ENCODE measurements at places on chromosomes 7 and 10. TPM values are rescaled to one million over a fixed set of nuclear protein-coding genes. Genes with fewer than 3 reads are reported as not detected.

Gene CLRN3
- total RNA-seq, result not detected

Gene BTAF1
- total RNA-seq, result 43.2 TPM

Gene GPNMB
- total RNA-seq, result 10.0 TPM

Gene CYP3A5
- 80.5 TPM for total RNA-seq

DNA sequence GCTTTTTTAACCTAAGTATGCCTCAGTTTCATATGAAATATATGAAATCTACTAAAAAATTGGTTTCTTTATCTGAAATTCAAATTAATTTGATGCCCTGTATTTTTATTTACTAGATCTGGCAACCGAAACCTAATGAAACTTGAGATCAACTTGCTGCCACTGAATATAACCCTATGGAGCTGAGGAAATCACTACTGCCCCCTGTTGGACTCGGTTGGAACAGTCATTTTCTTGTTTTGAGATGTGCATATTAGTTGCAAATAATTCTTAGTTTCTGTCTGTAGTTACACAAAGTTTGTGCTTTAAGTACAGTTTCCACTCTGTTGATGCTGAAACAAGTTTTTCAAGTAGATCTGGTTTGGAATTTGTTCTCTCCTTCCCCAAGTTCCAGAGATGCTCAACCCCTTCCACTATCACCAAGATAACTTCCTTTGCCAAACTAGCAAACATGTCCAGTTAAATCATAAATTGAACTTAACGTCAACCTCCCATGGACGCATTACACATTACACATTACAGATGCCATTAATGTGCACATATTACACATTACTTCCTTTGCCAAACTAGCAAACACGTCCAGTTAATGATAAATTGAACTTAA, 22.2 kb upstream of the EXOC4 start:
- peak; percentile 24 for DNase-seq

Gene HTR7
- 3.5 TPM for total RNA-seq

GRCh38 chr10:11165591-11166543, 148.2 kb downstream of the CELF2 start:
- peak; percentile 28 for DNase-seq

Measured in prostate gland (tissue), 2 donors.